ENCODE measurements at places on chromosomes 6 and 20.

DNA sequence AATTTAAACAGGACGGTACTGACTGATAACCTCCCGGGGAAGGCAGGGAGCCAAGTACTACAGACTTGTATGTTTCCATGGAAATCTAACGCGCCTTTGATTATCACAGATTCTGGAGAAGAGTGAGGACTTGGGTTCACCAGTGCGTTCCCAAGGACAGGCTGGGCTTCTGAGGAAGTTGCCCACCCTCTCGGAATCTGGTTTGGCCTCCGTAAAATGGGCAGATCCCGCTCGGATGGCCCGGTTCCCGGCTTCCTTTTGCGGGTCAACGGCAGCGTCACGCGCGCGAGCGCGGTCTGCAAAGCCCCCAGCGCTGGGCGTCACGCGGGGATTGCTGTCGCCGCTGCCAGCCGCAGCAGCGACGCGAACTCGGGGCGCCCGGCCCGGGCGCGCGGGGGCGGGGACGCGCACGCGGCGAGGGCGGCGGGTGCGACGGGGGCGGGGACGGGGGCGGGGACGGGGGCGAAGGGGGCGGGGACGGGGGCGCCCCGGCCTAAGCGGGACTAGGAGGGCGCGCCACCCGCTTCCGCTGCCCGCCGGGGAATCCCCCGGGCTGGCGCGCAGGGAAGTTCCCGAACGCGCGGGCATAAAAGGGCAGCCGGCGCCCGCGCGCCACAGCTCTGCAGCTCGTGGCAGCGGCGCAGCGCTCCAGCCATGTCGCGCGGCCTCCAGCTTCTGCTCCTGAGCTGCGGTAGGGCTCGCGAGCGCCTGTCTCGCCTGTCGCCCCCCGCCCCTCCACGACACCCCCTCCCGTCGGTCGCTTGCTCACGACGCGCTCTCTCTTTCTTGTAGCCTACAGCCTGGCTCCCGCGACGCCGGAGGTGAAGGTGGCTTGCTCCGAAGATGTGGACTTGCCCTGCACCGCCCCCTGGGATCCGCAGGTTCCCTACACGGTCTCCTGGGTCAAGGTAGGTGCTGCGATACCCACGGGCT is at the start of gene CD83:
Gene CD83 (plus strand): TSS at position 615 of the 933 bp plus-strand sequence. CDS start 40 bp downstream, at position 655.
- peak; percentile 73 for DNase-seq

DNA sequence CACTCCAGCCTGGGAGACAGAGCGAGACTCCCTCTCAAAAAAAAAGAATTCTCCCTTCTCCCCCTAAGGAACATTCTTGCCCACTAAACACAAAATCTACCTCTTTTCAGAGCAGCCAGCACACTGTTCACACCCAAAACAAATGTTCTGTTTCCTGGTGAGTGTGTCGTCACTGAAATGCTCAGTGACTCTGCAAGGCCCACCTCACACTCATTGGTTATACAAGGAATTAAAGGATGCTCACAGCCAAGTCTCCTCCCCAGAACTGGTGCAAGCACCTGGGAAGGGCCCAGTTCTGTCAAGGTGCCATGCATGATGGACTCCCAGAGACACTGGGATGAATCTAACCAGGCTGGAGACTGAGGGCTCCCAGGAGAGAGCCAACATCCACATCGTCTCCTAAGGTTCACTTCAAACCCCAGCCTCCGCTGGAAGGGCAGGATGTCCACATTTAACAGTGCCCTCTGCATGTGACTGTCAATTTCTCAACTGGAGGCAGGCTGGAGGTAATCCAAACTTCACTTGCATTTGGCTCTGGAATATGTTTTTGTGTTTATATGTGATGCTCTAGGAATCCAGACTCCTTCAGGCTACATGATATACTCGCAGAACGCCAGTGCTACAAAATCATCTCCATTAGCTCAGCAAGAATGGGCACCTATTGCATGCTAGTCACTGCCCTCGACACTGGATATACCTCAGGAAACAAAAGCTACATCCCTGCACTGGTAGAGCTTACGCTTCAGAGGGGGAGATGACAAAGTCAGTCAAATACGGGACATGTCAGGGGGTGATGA is 7.1 kb downstream of the RRBP1 start:
- no peak for DNase-seq

DNA sequence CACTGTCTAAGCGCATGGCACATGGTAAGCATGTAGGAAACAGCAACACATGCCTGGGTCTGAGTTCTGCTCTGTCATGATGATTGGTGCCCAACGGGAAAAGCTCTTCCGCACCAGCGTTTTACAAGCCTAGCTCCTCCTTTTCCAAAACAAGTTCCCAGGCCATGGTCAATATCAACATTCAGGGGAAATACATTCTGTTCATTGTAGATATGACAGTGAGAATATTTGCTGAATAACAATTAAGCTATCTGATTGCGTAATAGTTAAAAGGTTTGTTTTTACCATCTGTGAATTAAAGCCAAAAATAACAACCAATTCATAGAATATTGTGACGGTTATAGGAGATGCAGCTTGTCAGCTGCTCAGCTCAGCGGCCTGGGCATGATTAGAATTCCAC is 404.3 kb upstream of the SLC35B3 start:
- DNase-seq, result no peak

DNA sequence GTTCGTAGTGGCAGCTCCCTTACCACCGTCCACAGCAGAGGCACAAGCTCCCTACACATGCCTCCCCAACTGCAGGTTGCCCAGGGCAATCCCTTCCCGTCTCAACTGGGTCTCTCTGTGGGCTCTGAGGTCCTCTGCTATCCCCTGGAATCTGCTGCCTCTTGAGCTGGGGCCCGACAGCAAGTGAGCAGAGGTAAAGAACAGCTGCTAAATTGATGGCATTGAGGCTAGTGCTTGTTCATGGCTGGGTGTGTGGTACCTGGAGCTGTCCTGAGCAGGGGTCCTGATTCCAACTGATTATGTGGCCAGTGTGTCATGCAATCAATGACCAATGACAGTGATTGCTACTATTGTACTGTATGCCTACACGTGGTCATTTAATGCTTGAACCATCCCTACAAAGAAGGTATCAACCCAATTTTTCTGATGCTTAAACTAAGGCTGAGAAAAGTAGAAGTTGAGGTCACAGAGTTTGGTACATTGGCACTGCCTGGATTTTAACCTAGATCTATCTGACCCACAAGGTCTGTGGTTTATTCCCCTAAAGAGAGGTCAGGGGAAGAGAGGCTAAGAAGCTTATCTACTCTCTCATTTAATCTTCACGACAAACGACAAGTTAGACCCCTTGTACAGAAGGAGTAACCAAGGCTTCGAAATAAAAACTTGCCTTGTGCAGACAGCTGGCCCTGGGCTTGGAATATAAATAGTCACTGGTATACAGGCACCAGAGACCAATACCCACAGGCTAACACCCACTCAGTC is 41.1 kb downstream of the HNF4A start:
- no peak for DNase-seq

GRCh38 chr6:166377721-166378120 is 5.0 kb downstream of the MPC1 start:
- DNase-seq, result no peak

Measured in ascending aorta (tissue), 2 donors.